Activated naive CD4-positive, alpha-beta T cell treated with anti-CD3 and anti-CD28 coated beads for 36 hours (primary cell): ENCODE measurements at places on chromosomes 1 and 21.

GRCh38 chr21:39077876-39078275 lies 105.4 kb downstream of the PSMG1 start:
- DNase-seq = no peak

DNA sequence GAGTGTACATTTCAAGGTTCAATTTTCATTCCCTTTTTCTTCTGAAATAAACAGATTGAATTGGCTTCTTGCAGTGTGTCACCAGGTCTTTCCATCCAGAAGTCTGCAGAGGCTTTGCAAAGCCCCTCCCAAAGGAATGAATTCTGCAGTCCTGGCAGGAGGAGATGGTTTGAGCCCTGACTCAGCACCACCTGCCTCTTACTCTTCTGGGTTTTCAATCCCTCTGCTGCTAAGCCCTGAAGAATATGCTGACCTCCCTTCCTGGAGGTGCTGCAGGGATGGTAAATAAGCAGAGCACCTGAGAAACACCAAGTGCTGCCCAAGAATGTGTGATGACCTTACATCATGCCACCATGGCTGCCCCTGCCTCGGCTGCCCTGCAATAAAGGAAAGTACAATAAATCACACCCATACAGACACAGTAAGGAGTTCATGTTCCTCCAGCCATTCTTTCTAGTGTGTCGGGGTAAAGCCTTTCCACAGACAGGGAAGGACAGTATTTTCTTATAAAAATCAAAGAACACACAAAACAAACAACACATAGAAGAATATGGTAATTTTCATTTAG lies 209.2 kb downstream of the ZNF326 start:
- DNase-seq = no peak

- no peak for DNase-seq
Measured at GRCh38 chr1:221865808-221866207, 123.9 kb upstream of the DUSP10 start.

GRCh38 chr1:18404460-18404859 lies 76.3 kb upstream of the KLHDC7A start:
- no peak for DNase-seq

GRCh38 chr1:226457307-226457712 lies 49.4 kb upstream of the PARP1 start:
- peak; percentile 79 for DNase-seq

DNA sequence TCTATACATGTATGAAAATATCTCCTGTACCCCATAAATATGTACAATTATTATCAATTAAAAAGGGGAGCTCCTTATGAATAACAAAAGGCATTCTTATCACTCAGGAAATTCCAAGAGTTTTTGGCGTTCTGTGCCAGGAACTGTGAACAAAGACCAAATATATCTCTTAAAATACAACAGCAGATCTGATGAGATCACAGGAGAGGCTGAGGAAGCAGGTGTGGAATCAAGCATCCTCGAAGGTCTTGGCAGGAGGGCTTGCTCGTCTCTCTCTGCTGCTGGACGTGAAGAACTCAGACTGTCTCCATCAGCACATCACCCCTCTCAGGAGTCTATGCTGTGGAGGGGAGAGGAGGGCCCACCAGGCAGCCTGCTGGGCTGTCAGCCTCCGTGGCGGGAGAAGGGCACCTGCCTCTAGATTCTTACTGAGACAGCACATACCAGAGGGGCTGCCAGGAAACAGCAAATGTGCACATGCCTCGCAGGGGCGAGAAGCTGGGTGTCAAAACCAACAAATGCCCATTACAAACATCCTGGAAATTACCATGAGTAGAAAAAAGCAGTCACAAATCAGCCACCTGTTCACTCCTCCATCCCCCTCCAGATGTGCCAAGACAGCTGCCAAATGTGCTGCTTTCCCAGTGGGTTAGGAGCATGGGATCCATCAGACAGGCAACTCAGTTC lies 30.8 kb upstream of the FAM89A start:
- no peak for DNase-seq

DNA sequence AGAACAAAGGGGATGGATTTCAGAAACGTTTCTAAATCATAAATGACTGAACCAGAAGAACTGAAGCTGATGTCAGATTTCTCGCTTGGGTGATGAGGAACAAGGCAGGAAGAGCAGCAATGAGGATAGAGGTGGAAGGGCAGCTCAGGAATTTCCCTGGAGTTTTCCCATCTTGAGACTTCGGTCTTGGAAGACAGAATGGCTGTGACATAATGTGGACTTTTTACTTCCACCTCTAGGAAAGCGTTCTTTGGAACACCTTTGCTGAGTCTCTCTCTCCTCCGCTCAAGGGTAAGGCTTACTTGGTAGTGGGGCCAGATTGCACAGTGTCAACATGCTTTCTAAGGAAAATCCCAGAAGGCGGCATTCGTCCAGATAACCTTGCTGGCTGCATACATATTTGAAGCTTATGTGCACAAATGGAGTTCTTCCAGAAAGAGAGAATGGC lies 36.6 kb downstream of the DEGS1 start:
- DNase-seq = no peak

DNA sequence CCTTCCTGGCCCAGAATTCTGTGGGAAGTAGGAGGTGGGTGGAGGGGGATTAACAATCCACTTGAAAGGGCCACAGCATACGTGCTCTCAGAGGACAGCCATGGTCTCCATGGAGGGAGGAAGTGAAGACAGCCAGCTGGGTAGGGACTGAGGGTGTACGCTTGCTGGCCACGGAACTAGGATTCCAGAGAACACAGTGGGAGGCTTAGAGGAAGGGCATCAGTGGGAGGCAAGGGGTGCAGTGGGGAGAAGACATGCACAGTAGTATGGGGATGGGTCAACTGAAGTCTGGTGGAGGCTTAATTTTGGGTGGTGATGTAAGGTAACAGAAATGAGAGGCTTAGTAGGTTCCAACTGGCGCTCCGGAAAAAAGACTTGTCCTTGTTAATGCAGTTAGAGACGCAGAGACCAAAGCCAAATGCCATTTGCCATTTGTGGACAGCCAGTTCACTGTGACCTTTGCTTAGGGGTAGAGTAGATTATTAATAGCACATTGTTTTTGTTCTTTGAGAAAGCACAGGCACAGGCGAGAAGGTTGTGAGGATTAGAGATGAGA lies 103.0 kb downstream of the ZSCAN20 start:
- DNase-seq = no peak

DNA sequence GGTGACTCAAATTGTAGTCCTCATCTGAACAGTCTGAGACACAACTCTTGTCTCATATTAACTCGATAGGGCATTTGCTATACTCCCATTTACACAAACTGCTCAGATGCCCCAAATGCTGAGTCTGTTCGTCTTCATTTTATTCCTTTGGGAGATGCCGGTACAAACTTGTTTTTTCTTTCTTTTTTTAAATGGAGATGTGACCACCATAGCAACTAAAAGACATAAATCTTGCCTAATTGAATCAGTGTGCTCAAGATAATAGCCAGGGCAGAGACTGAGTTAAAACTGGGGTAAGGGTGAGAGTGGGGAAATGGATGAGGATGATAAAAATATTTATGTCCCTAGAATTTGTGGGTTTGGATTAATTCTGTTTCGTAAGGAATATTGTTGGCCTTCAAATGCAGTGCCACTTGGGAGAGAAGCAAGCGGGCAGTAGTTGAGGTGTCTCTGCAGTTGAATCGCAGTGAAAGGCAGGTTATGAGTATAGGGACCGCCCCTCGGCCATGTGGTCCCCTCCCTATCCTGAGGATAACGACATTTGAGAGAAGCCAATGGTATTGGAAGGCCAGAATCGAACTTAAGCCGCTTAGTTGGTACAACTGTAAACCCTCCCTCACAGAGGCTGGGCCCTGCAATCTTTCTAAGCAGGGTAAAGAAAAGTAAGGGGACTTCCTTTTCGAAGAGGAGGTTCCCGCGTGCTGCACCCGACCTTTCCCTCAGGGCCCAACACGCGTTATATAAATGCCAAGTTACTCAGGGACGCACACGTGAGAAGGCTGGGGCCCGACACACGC lies 859 bp upstream of the LRRC8B start:
- DNase-seq = peak; percentile 81

DNA sequence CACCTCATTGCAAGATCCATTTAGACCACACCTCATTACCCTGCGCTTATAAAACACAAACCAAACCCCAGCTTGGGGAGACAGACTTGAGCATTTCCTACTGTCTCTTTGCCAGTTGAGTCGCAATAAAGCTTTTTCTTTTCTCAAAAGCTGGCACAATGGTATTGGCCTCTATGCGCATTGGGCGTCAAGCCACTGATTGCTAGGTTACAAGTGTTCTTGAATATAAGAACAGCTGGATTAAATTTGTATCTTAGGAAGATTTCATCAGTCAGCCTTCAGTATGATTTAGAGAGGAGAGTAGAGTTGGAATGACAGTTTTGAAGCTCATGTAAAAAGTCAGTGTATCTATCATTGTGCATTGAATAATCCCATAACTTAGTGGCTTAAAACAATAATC lies 84.9 kb upstream of the RAB4A start:
- no peak for DNase-seq

DNA sequence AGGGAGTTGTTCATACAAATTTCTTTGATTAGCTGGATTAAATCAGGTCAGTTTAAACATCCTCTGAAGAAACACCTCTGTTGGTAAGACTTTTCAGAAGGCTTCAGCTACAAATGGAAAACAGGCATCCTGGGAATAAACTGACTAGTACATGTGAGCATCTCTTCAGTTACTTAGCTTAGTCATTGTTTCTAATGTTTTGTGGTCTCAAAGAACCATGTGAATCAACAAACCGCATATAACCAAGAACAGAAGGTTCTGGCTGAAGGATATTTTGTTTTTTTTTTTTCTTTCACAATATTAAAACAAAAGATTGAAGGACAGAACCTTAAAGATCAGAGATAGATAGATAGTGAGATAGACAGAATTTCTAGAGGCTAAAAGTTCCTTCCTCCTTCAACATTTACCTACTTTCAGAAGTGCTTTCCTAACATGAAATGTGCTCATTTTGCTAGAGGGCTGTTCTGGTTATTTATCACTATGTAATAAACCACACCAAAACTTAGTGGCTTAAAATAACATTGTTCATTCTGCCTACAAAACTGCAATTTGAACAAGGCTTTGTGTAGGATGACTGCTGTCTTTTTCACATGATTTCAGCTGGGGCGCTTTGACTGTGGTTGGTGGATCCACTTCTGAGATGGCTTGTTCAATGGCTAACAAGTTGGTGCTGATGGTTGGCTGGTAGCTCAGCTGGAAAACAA lies 119.8 kb upstream of the PTGFR start:
- DNase-seq = no peak

DNA sequence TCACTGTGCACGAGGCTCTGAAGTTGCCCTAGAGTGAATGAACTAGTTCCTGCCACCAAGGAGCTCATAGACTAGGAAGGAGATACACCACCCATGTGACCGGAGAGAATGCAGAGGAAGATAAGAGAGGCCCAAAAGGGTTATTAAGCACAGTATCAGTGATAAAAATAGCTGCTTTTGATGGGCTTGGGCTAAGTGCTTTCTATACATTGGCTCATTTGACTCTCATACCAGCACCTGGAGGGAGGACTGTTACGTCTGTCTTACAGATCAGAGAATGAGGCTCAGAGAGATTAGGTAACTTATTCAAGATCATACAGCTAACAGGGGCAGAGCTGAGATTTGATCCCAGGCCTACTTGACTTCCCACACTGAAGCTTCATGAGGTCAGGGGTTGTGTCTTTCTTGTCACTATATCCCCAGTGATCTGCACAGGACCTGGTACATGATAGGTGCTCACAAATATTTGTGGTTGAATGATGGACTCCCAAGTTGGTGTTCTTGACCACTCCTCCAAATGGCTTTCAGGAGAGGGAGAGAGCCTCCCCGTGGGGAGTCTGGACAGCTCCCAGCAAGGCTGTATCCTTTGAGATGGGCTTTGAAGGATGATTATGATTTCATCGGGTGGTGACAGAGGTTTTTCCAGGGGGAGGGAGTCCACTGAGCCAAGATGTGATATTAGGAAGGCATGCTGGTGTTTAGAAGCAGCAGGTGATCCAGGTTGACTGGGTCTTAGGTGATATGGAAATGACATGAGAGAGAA lies 14.4 kb downstream of the PPFIA4 start:
- DNase-seq = no peak

- DNase-seq = no peak
Measured at GRCh38 chr1:15081102-15081501, 72.4 kb upstream of the TMEM51 start.
